NCI-H2081 (cell line): ENCODE measurements at places on chromosomes 11 and 22.

DNA sequence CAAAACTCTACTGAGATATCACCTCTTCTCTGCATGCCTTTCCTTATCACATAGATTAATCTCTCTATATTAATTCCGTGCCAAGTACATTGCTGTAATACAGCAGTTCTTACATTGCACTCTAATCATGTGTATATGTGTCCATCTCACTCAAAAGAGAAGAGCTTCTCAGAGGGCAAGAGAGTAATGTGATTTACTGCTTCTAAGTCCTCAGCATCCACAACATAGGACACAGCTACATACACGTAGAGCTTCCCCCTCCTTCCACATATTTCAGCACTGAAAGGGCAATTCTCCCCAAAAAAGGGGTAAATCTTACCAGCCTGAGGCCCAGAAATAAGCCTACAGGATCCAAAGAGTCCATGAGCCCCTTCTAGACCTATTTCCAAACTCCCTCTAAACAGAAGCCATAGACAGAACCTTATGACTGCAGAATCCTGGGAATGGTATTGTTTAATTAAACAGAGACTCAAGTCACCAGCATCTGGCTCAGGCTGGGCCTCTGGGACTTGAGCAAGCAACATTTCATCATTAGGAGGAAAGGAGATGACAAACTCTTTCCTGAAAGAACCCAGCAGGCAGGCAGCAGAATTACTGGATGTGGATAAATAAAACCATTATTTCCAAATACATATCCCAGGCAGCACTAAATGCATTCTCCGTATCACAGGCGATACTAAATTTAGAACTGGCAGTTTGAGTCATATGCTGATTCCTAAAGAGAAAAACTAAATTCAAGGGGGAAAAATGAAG, 87.2 kb downstream of the KCNC1 start:
- DNase-seq: no peak

DNA sequence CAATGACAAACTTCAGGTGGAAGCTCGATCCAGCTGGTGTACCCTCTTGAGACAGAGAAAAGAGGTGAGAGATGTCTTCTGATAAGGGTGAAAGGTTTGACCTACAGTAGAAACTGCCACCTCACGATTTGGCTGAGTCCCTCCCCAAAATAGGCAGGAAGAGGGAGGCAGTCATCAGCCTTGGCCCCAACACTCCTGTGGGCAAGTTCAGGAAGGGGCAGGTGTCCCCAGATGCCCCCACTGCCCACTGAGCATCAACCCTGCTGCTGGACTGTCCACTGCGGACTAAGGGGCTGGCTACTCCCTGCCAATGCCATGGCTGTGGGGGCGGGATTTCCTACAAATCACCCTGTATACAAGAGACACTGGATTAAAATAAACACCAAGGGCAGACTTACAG, 441.4 kb downstream of the BUD13 start:
- no peak for DNase-seq

GRCh38 chr11:127926721-127927120, 660.6 kb downstream of the ETS1 start:
- DNase-seq: peak; percentile 71

DNA sequence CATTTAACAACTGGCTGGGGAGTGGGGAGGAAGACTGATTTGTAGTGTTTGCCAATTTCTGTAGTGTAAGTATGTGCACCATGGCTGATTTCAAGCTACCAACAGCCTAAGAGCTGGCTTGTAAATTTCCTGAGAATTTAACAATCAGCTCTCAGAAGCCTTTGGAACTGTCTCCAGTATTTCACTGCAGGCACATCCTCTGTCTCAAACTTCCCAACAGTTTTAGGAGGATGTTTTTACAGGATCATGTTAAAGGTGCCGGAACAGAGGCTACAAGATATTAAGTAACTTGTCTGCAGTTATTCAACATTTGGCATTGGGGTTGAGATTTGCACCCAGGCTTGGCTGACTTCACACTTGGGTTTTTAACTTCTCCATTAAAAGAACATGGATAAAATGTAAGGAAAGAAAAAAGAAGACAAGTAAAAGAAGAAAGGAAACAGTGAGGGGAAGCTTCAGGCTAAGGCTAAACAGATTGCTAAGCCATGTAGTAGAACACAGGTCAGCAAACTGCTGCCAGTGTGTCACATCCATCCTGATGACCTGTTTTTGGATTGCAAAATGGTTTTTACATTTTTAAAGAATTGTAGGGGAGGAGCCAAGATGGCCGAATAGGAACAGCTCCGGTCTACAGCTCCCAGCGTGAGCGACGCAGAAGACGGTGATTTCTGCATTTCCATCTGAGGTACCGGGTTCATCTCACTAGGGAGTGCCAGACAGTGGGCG, 204.8 kb upstream of the SESN3 start:
- no peak for DNase-seq

- DNase-seq: no peak
These were observed 517.3 kb downstream of the TBC1D22A start for GRCh38 chr22:47279746-47280145.

DNA sequence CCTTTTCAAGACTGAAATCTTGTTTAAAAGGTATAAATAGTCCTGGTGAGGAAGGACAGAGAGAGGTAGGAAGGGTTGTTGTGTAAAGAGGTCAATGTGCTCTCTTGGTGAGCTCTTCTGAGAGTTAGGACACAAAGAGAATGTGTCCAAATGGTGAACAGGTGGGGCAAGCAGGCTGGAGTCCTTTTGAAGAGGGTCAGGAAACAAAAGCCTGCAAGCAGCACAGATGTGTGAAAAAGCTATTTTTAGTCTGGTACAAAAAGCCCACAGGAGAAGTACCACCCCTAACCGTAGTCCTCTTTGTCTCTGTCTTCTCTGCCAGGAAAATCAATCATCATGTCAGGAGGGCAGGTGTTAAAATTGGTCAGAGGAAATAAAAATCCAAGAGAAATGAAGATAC, 54.4 kb upstream of the SYN3 start:
- DNase-seq: peak; percentile 40

DNA sequence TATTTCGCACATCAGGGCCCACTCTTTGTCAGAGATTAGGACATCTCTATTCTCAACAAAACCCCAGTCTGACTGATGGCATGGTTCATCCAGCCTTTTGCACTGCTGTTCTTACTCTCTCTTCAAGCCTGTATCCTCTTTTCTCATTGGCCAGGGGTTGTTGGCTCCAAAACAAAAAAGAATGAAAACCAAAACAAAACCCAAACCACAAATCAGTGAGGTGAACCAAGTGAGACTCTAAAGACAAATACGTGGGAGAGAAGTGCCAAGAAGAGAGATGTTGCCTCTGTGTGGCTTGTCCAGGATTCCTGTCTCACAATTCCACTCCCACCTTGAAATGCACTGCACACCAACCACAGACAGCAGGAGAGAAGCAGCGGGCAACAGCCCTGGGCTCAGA, 278.9 kb upstream of the NARS2 start:
- no peak for DNase-seq

- no peak for DNase-seq
These were observed 68.5 kb upstream of the PARVG start for GRCh38 chr22:44112191-44112590.

DNA sequence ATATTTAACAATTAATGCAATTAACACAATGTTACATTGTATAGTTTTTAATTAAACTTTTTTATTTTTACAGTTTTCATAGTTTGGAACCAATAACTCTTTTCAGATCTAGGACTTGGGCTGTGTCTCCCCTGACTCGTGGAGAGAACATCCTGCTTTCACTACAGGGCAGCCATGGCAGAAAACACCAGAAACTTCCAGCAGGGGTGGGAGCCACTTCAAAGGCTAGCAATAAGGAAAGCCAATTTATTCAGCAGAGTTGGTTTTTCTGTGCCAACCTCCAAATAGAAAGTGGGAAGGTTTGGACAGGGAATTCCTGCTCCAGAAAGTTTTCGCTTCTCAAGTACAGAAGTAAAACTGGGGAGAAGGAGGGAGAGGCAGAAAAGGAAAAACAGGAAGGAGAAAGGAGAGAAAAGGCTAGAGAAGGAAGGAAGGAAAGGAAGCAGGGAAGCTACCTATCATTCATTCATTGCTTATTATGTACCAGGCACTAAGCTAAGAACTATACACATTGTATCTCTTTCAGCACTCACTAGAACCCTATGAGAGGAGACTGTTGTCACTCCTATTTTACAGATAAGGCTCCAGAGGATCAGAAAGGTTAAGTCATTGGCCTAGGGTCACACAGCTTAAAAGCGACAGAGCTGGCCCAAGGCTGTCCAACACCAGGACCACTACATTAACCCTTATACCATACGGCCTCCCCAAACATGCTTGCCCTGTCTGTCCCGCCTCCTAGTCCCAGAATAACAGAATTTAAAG, 54.8 kb upstream of the CREB3L1 start:
- DNase-seq: no peak

GRCh38 chr11:10487002-10487647, 32.1 kb downstream of the AMPD3 start:
- no peak for DNase-seq

DNA sequence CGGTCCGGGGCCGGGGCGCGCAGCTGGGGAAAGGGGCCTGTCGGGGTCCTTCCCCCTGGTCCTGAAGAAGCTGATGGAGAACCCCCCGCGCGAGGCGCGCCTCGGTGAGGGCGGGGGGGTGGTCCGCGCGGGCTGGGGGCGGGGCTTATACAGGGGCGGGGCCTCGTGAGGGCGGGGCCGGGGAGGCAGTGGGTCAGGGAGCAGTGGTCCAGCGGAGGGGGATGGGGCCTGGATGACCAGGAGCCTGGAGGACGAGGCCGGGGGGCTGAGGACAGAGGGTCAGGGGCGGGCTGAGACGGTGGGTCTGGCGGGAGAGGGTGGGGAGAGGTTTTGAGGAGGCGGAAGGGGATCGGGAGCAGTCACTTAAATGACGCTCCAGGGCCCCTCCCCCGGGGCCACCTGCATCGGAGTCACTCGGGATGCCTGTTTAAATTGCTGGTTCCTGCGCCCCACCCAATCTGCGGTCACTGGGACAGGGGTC, 396 bp downstream of the TEF start:
- peak; percentile 37 for DNase-seq

DNA sequence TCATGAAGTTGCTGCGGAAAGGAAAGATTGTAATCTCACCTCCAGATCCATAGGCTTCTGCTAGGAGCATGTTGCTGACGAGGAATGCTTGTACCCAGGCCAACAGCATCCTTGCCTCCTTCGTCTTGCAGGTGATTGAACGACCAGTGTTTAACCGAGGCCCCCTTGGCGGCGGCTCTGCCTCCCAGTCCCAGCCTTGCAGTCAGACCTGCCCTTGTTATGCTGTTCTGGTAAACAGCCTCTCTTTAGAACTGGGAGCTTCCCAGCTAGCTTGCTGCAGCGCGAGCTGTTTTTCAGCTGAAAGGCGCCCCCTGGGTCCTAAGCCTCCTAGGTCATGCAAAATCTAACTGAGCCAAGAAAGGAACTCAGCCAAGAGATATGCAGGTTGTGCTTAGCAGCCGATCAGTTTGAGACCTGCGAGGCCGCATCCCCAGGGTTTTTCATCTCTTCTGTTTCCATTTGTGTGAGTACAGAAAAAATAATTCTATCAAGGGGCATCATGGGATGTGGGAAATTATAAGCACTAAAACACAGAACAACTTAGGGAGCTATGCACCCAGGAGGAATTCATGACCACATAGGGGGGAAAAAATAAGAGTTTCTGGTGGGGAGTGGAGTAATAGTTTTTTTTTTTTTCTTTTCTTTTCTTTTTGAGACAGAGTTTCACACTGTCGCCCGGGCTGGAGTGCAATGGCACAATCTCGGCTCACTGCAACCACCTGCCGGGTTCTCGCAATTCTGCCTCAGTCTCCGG, at the start of gene PIK3IP1:
Gene PIK3IP1, minus strand, starts transcription at position 253 of the 754 bp plus-strand sequence. Its CDS starts 144 bp downstream, at position 109.
- DNase-seq: peak; percentile 78

GRCh38 chr22:43185860-43186261, 1.1 kb downstream of the TTLL12 start:
- peak; percentile 68 for DNase-seq

DNA sequence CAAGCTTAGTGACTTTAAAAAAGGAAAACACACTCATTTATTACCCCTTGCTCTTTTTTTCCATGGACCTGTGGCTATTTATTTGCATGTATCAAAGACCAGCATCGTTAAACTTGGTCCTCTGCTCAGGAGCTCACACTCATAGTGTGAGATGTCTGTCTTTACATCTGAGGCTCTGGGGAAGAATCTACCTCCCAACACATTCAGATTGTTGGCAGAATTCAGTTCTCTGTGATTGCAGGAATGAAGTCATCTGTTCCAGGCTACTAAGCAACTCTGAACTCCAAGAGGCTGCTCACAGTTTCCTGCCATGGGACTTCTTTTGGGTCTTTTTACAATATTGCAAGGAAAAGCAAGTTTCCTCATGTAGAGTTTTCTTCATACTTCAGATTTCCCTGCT, 138.8 kb downstream of the LRRC4C start:
- no peak for DNase-seq

- DNase-seq: peak; percentile 22
These were observed 2.3 kb downstream of the CASTOR1 start for GRCh38 chr22:30286813-30287647.

GRCh38 chr11:79100093-79100910, 340.5 kb downstream of the TENM4 start:
- peak; percentile 27 for DNase-seq

- no peak for DNase-seq
These were observed 37.1 kb downstream of the HIRA start for GRCh38 chr22:19394274-19395050.

GRCh38 chr22:44583854-44584253, 85.8 kb upstream of the RTL6 start:
- no peak for DNase-seq

- DNase-seq: no peak
These were observed 14.4 kb downstream of the OAF start for GRCh38 chr11:120224972-120225909.

DNA sequence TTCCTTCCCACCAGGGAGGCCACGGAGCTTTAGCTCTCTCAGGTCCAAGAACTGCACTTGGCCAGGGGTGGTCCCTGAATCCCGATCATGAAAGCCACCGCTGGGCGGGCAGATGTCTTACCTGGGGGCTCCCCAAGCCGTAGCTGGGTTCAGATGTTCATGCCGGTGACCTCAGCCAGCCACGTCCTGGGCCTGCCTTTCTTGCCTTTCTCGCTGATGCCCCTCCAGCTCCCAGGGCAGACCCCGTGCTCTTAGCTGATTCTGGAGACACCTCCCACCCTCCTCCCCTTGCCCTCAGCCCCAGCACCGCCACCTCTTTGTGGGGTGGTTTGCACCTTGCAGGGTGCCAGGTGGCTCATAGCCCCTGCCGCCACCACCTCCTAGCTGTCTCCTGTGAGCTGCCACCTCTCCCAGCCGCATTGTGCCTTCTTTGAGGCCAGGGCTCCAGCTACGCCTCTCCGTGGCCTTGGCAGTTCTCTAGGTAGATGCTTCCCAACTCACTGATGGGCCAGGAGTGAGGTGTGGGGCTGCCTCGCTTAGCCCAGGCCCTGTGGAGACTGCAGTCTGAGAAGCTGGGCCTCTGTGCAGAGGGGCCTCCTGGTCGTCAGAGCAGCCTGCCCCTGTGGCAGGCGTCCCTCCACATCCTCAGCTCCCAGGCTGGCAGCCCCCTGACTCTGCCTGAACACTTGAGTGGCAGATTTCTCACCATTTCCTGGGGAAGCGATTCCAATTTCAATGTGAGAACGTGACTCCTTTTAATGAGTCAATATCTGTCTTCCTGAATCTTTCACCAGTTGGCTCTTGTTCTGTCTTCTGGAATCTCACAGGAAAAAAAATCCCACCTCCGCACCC, 97.6 kb upstream of the B3GAT1 start:
- DNase-seq: no peak
